ENCODE measurements at places on chromosomes 5 and 9.
A peak's percentile ranks its signal among the peaks of the same experiment; 100 is the strongest.

GRCh38 chr9:113293285-113293878 is 9.8 kb downstream of the RNF183 start:
- H3K4me1 ChIP-seq = no peaks in the 10 kb centered on the region
- H3K27me3 ChIP-seq = no peaks in the 10 kb centered on the region
- H3K4me3 ChIP-seq = no peak overlapping the region
- H3K27ac ChIP-seq = no peak overlapping the region
- peaks cover 47% of the 10 kb centered on the region for H3K36me3 ChIP-seq

DNA sequence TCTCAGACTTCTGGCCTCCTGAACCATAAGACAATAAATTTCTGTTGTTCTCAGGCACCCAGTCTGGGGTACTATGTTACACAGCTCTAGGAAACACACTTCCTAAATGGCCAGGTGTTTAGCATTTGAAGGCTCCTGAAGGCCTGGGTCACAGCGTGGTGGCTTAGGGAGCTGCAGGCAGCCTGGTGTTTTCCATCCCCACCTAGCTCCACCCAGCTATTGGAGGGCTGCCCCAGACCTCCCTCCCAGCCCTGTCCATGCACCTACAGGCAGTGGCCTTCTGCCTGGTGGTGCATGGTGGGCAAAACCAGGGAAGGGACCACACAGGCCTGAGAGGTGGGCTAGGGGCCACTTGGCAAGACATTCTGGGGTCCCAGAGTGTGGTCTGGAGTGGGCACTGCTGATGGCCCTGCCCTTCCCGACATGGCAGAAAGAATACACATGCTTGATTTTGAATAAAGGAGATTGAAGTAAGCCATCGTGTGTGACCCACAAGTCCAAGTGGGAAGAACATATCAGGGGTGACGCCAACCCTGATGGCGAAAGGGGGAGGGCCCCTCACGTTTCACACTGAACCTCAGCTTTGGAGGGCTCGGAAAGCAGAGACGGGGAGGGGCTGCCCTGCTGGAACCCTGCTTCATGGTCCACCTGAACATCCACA is 1.3 kb upstream of the SUSD3 start:
- no peaks in the 10 kb centered on the region for H3K36me3 ChIP-seq
- DNase-seq = no peak
- peaks cover 50% of the 10 kb centered on the region for H3K4me1 ChIP-seq
- no peak overlapping the region for H3K4me3 ChIP-seq

DNA sequence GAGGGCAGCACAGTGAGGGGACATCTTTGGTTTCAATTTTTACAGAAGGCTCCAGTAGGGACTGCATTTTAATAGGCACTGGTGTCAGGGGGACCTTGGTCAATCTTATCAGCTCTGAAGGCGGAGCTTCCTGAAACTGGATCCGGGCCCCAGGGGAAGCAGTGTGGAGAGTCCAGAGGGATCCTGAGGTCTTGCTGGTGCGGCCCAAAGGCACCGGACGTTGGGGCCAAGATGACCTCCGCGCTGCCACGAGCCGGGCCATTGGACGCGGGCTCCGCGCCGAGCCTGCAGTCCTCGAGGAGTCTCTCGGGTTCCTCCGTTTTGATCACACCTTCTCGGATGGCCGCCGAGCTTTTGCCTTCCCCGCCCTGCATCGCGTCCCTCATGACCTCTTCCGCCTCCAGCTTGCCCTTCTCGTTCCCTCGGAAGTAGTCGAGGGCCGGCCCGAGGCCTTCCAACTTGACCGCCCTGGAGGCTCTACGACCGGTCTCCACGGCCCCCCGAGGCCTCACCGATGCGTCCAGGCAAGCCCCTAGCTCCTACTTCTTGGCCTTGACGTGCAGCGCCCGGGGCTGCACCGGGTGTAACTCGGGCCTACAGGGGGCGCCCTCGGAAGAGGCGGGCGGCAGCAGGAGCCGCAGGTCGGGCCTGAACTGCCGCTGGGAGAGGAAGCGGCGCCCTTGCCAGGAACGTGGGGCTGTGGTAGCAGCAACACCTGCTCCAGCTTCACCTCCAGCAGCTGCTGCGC is 18.8 kb downstream of the C5orf52 start:
- no peak overlapping the region for H3K27ac ChIP-seq
- no peak overlapping the region for H3K4me3 ChIP-seq
- H3K4me1 ChIP-seq = no peaks in the 10 kb centered on the region
- DNase-seq = no peak

- no peak overlapping the region for H3K4me3 ChIP-seq
- H3K4me1 ChIP-seq = no peaks in the 10 kb centered on the region
- no peak for DNase-seq
- no peaks in the 10 kb centered on the region for H3K27me3 ChIP-seq
- H3K36me3 ChIP-seq = no peaks in the 10 kb centered on the region
These were observed 204.7 kb upstream of the WWC1 start for GRCh38 chr5:168086746-168087145.

GRCh38 chr5:31083364-31083763 is 110.1 kb upstream of the CDH6 start:
- no peaks in the 10 kb centered on the region for H3K36me3 ChIP-seq
- H3K4me1 ChIP-seq = no peaks in the 10 kb centered on the region
- no peak overlapping the region for H3K4me3 ChIP-seq
- no peaks in the 10 kb centered on the region for H3K27me3 ChIP-seq
- no peak for DNase-seq

DNA sequence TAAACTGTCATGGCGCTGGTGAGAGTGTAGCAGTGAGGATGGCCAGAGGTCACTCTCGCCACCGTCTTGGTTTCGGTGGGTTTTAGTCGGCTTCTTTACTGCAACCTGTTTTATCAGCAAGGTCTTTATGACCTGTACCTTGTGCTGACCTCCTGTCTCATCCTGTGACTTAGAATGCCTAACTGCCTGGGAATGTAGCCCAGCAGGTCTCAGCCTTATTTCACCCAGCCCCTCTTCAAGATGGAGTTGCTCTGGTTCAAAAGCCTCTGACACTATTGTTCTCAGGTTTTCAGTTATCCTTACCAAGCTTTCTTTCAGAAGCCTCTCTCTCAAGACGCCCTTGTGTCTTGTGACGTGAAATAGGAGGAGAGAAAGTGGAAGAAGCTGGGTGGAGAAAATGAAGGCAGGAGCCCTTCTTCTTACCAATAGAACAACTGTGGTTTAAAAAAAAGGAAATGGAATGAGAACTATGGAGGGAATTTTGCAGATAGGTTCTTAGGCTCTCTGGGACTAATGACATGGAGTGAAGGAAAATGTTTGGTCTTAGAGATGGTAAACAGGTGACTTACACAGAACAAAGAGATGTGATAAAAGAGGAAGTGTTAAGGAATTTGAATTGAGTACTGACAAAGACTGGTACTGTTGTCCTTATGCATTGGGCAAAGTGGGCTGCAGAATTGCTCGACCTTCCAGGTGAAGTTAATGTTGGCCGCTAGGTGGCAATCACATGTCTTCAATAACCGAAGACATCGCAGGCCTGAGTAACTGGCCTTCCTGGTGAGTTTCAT is 133.3 kb upstream of the RAI14 start:
- H3K36me3 ChIP-seq = no peaks in the 10 kb centered on the region
- H3K27me3 ChIP-seq = no peaks in the 10 kb centered on the region
- no peak overlapping the region for H3K27ac ChIP-seq
- H3K4me3 ChIP-seq = peak overlapping the region; percentile 27
- peak; percentile 32 for DNase-seq
- H3K4me1 ChIP-seq = no peaks in the 10 kb centered on the region

All from CD4-positive, CD25-positive, alpha-beta regulatory T cell (primary cell).